Anterior cingulate cortex (tissue), 58 donors: ENCODE measurements at places on chromosomes 5 and 9.

- DNase-seq = no peak
Observed at GRCh38 chr5:72619251-72619650, 112.0 kb upstream of the ZNF366 start.

DNA sequence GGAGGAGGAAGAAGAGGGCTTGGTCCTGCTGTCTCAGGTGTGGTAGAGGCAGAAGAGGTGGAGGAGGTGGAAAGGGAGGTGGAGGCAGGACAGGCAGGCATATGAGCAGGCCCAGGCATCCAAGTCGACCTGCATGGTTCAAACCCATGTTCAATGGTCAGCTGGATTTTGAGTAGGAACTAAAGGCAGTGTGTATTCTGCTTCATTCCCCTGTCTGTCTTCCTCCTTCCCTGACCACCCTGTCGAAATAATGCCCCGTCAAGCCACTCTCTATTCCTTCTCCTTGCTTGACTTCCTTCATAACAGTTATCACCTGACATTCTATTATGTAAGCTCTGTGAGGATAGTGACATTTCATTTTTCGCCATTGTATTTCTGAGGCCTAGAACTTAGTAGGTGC lies 34.8 kb downstream of the ATP6V0E1 start:
- DNase-seq = no peak

DNA sequence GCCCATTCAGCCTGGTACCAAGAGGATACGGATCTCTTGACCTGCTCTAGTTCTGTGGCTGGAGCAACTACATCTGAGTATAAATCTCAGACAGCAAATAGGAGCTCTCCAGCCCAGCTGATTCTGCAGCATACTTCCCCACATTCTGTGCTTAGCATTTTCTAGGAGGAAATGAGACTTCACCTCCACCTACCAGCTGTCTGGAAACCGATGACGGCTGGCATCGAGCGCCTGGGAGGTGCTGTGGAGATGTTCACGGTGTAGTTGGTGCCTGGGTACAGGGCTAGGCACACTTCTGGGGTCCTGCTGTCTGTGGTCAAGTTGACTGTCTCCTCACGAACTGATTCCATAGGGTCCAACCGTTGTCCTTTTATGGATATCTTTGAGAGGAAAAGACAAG lies 63.6 kb downstream of the SUSD1 start:
- DNase-seq = no peak

DNA sequence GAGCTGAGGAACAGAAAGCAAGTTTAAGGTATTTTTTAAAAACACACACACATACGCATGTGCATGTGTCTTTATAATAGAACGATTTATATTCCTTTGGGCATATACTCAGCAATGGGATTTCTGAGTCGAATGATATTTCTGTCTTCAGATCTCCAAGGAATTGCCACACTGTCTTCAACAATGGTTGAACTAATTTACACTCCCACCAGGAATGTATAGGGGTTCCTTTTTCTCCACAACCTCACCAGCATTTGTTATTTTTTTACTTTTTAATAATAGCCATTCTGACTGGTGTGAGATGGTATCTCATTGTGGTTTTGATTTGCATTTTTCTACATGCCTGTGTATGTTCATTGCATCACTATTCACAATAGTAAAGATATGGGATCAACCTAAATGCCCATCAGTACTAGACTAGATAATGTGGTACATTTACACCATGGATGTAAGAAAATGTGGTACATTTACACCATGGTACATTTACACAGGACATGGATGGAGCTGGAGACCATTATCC lies 60.3 kb upstream of the MAP3K1 start:
- DNase-seq = no peak

GRCh38 chr9:28650327-28650726 lies 1077.0 kb upstream of the C9orf72 start:
- DNase-seq = no peak

DNA sequence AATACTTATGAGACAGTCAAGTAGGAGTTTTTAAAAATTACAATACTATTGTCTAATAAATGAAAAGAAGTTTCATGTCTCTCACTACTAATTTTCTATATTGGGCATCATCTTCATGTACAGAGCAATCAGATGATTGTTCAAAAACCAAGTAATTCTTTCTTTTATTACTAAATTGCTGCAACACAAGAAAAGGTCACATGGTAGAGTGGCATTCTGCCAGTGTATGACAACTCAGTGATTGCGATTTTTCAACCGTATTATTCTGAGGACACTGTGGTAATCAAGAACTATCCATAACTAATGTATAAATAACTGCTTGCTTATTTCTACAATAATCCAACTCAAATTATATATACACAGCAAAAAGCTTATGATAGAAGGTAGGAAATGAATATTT lies 96.7 kb upstream of the GRHPR start:
- no peak for DNase-seq

DNA sequence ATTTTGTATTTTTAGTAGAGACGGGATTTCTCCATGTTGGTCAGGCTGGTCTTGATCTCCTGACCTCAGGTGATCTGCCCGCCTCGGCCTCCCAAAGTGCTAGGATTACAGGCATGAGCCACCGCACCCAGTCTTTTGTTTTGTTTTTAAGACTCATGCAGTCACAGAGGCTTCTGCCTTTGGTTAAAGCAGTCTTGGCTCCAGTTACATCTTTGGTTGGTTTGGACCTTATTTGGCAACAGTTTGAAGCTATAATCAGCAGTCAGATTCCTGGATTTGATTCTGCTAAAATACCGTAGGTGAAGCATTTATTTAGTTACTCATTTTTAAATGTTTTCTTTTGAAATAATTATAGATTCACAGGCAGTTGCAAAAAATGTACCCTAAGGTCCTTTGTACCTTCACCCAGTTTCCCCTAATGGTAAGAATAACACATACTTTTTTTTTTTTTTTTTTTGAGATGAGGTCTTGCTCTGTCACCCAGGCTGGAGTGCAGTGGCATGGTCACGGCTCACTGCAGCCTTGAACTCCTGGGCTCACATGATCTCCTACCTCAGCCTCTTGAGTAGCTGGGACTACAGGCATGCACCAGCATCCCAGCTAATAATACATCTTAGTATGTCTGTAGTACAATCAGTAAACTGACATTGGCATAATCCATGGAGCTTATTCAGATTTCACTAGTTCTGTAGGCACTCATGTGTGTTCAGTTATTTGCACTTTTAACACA lies 15.7 kb downstream of the USP20 start:
- no peak for DNase-seq

DNA sequence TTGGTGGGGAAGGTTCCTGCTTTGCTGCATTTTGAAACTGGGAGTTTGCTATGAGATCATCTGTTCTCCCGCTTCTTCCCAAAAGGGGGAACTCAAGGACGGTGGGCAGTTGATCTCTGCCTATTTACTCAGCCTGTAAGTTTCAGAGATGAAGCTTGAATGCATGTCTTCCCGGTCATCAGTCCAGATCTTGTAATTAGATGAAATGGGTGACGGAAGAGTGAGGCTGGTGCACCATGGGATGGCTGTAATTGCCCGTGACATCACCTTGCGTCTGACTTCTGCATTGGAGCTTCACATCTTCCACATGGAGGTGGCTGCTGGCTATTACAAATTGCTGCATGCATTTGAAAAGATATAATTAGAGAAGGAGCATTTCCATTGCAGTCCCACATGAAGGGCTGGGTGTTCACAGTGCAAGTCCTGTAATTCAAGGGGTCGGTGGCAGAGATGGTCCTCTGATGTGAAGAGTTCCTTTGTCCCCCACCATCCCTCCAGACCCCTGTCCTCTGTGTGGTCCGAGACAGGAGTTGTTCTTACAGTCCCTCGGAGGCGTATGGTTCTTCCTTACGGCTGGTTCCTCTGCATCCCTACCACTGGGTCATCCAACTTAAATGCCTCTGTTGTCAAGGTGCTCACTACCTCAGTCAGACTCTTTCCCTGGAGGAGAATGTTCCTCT lies 72.9 kb downstream of the ZNF618 start:
- DNase-seq = no peak

GRCh38 chr9:69471433-69471832 lies 146.4 kb downstream of the ENTREP1 start:
- no peak for DNase-seq

DNA sequence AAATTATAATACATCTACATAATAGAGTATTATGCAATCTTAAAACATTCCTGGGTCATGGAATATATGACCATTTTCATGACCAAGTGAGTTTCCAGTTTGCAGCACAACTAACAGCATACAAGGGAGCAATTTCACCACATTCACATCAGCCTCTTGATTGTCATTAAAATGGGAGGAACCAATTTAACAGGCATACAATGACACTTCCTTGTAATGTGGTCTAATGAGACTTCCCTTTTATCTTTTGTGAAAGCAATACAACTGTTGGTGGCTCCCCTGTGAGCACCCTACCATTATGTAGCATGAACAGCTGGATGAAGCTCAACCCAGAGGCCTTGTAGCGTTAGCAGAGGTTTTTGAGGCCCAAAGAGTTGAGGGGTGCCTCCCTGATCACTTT lies 13.6 kb upstream of the TMOD1 start:
- DNase-seq = no peak

DNA sequence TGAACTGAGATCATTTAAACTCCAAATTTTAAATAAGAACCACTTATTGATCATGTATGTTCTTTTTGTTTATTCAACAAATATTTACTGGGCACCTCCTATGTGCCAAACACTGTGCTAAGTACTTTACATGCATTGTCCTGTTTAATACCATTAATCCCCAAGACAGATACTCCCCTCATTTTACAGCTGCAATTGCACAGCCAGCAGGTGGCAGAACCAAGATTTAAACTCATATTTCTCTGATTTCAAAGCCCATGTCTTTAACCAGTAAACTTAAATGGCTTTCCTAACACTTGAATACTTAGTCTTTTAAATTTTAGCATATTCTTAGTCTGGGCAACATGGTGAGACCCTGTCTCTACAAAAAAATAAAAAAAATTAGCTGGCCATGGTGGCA lies 43.4 kb upstream of the KIAA1958 start:
- DNase-seq = no peak

GRCh38 chr5:137236252-137236651 lies 262.9 kb downstream of the SPOCK1 start:
- no peak for DNase-seq

DNA sequence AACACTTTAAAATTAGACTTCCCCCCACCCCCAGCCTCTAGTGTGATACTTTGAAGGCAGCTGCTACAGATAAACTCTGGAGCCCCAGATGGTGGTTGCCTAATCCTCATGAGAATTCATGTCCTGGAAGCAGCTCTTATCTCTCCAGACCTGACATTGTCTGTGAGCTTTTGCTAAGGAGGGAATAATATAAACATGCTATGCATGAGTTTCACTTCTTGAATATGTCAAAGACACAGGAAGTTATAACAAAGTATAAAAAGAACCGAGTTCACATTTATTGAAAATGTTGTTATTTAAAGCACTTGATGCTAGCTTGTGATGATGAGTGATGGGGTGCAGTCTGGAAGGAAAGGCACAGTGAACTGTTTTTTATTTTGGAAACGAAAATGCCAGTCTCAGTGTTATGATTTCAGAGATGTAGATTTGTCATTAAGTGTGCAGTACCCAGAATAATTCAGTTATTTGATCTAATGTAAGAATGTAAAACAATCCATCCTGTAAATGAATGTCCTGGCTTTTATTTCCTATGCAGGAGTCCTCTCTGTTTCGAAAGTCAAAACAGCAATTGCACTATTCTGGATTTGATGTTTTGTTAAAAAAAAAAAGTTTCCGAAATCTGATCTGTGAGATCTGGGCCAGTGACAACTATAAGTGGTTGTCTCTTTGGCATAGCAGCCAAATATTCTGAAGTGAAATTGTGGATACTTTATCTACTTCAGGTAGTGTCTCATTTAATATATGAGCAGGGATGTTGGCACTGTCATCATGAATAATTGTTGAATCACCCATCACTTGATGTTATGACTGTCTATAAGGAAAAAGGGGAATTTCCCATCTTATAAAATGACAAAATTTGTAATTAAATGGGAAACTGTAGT lies 77.0 kb downstream of the ZCCHC7 start:
- no peak for DNase-seq

GRCh38 chr5:159697530-159697929 lies 218.8 kb upstream of the ADRA1B start:
- no peak for DNase-seq

DNA sequence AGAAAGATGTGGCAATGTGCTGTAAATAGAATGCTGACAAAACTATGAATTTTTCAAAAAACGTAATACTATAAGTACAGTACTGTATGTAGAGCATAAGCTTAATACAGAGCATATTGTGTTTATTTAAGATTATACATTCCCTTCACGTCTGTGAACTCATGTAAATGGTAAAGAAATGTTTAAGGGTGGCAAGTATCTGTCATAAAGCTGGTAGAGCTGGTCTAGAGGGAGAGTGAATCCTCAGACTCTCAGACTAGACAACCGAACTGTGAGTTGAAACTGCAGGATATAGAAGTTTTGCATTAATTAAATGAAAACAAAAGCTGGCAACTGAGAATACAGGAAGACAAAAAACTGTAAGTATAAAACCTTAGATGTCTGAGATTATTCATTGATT lies 87.3 kb upstream of the ANXA1 start:
- DNase-seq = no peak

GRCh38 chr9:125659201-125659840 lies 47.7 kb downstream of the MAPKAP1 start:
- no peak for DNase-seq

GRCh38 chr9:33923998-33924701 lies 107.2 kb downstream of the UBE2R2 start:
- no peak for DNase-seq

- DNase-seq = no peak
Observed at GRCh38 chr5:115336201-115336720, 39.8 kb upstream of the CCDC112 start.

GRCh38 chr5:116303810-116304209 lies 219.0 kb downstream of the COMMD10 start:
- no peak for DNase-seq

DNA sequence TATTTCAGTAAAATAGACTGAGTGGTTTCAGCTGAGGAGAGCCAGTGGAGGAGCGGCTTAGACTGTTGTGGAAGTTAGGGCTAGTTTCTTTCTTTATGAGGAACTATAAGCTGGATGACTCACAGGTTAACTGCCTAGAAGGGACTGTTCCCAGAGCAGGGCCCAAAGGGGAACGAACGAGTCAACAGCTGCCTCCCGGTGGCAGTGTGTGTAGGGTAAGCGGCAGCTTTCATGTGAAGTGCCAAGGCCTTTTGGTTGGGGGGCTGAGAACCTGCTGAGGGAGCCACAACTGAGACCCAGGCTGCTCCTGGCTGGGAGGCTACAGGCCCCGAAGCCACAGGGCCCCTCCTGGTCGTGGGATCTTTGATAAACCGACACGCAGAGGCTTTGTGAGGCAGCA lies 7.0 kb downstream of the SQSTM1 start:
- DNase-seq = no peak

DNA sequence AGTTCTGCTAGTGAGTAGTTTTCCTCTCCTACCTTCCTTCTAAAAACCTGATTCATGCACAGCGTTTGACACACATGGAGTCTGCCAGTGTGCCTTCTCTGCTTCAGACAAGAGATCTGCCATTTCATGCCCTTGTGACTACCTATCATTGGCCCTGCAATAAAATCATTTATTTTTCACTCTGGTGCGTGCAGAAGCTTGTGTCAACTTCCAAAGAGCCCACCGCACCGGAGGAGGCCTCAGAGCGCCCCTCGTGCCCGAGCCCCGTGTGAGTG lies 13.7 kb downstream of the HNRNPH1 start:
- no peak for DNase-seq

- no peak for DNase-seq
Observed at GRCh38 chr5:143302341-143303045, 101.0 kb downstream of the NR3C1 start.
